Suprapubic skin (tissue), 4 donors: ENCODE measurements at places on chromosomes 3 and 15.
A peak's percentile ranks its signal among the peaks of the same experiment; 100 is the strongest.

DNA sequence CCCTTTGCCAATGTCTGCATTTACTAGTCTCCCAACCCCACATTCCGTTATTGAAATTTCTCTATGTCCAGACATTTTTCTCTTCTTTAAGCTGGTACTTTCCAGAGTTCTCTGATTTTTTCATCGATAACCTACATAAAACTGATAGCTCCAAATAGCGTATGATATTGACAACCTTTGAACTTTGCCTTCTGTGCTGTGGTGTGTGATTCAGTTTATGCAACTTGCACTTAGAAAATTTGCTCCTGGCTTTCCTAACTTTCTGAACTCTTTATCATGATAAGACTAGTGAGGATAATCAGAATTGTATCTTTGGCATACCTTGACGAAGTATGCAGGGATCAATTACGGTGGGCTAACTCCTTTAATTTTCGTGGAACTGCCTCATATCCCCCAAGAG is 1261.3 kb downstream of the SI start:
- no peak for DNase-seq
- no peaks in the 10 kb centered on the region for H3K4me1 ChIP-seq
- no peak overlapping the region for H3K27ac ChIP-seq
- H3K36me3 ChIP-seq, result no peaks in the 10 kb centered on the region
- no peaks in the 10 kb centered on the region for H3K27me3 ChIP-seq

DNA sequence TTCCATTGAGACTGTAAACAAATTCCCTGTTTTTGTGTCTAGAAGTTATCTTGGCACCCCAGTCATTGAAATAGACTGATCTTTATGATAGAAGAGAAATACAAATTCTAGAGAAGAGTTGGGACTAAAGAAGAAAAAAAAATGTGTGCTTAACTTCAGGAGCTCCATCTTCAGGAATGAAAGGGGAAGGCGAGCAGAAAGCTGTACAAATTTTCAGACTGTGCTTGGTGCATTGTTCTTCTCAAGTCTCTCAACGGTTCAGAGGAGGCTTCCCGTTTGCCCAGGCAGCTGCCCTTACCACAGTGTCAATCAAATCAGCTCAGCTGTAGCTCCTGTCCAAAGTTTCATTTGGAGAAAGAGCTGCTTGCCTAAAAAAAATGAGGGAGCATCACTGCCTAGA is 41.7 kb downstream of the OXSM start:
- peaks cover 9% of the 10 kb centered on the region for H3K4me1 ChIP-seq
- H3K36me3 ChIP-seq, result no peaks in the 10 kb centered on the region
- DNase-seq, result no peak

DNA sequence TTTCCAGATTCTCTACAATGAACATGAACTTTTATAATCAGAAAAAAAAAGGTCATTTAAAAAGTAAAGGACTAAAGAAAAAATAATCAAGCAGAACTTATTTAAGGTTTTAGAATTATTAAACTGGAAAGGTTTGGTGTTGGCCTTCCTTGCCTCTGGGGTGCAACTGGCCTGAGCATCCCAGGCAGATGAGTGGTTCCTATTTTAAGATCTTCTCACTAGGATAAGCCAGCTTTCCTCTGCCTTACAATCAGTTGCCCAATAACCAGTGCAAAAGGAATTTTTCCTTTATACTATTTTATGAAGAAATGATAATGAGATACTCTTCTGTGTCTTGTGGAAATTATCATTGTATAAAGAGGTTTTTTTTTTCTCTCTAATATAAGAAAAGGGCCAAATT is 56.6 kb downstream of the SEC22A start:
- H3K27me3 ChIP-seq, result no peaks in the 10 kb centered on the region
- H3K36me3 ChIP-seq, result peaks cover 6% of the 10 kb centered on the region
- no peak overlapping the region for H3K27ac ChIP-seq
- H3K4me1 ChIP-seq, result no peaks in the 10 kb centered on the region
- no peak for DNase-seq

GRCh38 chr3:16515885-16516420 is 2.5 kb upstream of the RFTN1 start:
- no peaks in the 10 kb centered on the region for H3K27me3 ChIP-seq
- no peak overlapping the region for H3K27ac ChIP-seq
- H3K4me1 ChIP-seq, result peaks cover 20% of the 10 kb centered on the region
- H3K4me3 ChIP-seq, result no peak overlapping the region

DNA sequence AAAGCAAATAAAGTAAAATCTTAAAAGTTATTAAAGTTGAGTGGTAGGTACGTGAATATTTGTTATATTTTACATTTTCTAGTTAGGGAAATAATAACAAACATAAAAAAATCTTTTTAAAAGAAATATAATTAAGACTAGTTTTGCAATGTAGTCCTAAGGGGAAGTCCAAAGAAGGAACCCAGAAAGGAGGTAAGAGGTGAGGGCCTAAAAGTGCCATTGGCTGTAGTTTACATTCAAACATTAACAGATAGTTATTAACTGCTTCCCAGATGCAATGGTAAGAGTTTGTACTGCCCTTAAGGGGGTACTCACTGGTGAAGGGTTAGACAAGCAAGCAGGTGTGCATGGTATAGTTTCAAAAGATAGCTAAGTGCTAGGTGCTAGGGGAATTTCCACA is 79.2 kb downstream of the B3GALNT1 start:
- H3K27me3 ChIP-seq, result no peaks in the 10 kb centered on the region
- no peak overlapping the region for H3K4me3 ChIP-seq
- H3K36me3 ChIP-seq, result no peaks in the 10 kb centered on the region
- H3K27ac ChIP-seq, result no peak overlapping the region
- no peak for DNase-seq
- no peaks in the 10 kb centered on the region for H3K4me1 ChIP-seq

DNA sequence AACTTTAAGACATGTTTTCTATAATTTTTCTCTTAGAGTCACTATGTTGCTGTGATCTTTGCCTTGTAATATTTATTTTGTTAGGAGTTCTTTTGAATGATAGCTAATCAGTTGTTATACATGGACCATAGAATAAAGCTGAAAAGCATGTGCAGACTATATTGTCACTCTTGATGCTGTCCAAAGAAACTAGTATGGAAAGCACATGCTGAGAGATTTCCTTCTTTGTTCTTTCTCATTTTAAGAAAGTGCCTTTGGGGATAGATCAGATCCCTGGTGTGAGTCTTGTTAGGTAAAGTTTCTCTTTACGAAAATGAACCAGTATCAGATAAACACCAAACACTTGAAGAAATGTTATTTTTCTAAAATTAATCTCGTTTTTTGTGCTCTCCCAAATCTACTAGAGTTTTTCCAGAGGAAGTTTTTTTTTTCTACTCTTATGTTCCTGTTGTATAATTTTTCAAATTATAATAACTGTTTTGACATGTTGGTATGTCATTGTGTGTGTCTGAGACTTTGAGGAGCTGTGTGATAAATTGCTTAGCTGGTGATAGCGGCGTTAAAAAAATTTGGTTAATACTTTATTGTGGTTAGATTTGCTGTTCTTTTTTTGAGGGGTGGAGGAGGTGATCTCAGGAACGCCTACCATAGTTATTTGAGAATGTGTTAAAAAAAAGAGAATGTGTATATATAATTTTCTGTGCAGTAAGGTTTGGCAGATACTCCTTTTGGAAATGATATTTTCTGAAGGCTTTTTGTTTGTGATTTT is 2.2 kb downstream of the PIAS1 start:
- H3K36me3 ChIP-seq, result no peaks in the 10 kb centered on the region
- no peaks in the 10 kb centered on the region for H3K27me3 ChIP-seq
- no peak overlapping the region for H3K27ac ChIP-seq

DNA sequence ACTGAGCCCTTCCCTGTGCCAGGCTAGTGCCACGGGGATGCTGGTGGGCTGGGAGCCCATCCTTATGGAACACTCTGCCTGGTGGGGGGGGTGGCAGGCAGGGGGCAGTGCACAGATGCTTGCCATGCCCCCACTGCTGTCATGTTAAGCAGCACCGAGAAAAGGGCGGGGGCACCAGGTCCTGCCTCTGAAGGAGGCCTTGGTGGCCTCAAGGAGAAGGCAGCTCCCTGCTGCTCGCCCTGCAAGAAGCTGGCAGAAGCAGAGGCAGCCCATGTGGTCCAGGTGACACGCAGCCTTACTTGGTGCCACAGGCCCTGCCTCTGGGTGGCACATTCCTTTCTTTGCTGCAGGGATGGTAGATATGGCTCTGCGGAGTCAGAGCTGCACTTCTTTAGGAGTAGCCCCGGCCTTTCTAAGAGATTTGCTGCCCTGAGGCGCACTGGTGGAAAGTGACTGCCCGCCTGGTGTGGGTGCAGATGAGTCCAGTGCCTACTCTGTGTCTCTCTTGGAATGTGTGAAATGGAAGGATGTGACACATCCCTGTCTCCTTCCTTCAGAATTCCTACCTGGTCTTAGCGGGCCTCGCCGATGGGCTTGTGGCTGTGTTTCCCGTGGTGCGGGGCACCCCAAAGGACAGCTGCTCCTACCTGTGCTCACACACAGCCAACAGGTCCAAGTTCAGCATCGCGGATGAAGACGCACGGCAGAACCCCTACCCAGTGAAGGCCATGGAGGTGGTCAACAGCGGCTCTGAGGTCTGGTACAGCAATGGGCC is 145.8 kb downstream of the LRRK1 start:
- peaks cover 2% of the 10 kb centered on the region for H3K4me1 ChIP-seq
- no peaks in the 10 kb centered on the region for H3K27me3 ChIP-seq
- peaks cover 74% of the 10 kb centered on the region for H3K36me3 ChIP-seq
- H3K4me3 ChIP-seq, result no peak overlapping the region
- no peak overlapping the region for H3K27ac ChIP-seq

DNA sequence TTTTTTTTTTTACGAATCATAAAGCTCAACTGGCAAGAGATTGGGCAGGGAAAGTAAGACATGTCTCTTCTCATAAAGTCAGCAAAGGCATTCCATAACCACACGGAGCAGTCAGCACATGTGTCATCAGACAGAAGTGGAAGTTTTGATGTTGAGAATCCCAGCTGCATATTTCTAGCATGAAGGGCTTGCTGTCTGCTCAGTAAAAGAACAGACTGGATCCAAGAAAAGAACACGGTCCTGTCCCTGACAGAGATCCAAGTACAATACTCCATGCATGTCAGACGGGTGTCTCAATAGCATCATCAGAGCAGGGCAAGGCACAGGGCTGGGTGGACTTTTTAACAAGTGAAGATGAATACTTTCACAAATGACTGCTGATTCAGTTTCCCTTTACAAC is 38.2 kb downstream of the ABI3BP start:
- peak; percentile 78 for DNase-seq
- H3K27me3 ChIP-seq, result no peaks in the 10 kb centered on the region
- peaks cover 9% of the 10 kb centered on the region for H3K4me1 ChIP-seq
- peak overlapping the region; percentile 71 for H3K27ac ChIP-seq

DNA sequence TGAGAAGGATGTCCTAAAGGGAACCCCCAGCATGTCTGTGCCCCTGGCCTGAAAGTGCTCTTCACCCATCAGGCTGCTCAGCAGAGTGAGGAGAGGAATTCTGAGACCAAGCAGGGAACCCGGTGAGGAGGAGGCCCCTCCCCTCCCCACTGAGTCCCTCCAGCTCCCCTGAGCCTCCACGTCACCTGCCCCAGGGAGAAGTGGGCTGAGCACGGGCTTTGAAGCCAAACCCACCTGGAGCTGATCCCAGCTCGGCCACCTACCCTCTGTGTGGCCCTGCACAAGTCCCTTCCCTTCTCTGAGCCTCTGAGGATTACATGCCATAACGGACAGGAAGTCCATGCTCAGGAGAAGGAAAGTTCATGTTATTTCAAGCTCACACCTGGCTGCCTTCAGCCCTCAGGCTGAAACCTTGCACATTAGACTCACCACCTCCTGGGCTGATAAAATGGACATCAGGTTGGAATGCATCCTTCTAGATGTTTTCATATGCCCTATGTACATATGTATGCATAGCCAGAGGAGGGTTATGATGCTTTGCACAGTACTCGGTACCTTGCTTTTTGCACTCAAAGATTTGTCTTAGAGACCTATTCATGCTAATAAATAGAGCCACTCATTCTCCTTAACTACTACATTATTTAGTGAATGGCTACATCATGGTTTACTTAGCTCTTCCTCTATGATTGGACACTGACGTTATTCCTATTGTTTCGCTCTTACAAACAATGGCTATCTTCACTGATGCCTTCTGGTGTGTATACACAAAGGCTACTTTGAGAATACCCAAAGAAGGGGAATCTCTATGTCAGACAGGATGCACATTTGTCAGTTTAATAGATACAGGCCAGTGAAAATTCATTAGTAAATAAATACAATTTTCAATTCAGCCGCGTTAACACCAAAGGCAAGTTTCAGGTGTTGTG is 31.6 kb upstream of the GATA2 start:
- no peak overlapping the region for H3K4me3 ChIP-seq
- no peaks in the 10 kb centered on the region for H3K4me1 ChIP-seq
- H3K27ac ChIP-seq, result no peak overlapping the region
- H3K36me3 ChIP-seq, result no peaks in the 10 kb centered on the region
- DNase-seq, result no peak
- H3K27me3 ChIP-seq, result peaks cover 42% of the 10 kb centered on the region

DNA sequence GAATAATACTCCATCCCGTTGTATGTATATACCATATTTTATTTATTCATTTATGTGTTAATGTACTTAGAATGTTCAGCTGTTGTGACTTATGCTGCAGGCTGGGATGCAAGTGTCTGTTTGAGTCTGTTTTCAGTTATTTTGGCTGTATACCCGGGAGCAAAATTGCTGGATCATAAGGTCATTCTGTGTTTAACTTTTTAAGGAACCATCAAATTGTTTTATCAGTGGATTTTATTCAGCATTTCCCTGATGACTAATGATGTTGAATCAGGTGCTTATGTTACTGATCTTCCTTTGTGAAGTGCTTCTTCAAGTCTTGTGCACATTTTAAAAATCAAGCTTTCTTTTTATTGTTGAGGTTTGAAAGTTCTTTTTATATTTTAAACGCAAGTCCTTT is 118.1 kb downstream of the SLC25A26 start:
- H3K27ac ChIP-seq, result no peak overlapping the region
- peaks cover 6% of the 10 kb centered on the region for H3K4me1 ChIP-seq
- no peak overlapping the region for H3K4me3 ChIP-seq
- DNase-seq, result no peak

DNA sequence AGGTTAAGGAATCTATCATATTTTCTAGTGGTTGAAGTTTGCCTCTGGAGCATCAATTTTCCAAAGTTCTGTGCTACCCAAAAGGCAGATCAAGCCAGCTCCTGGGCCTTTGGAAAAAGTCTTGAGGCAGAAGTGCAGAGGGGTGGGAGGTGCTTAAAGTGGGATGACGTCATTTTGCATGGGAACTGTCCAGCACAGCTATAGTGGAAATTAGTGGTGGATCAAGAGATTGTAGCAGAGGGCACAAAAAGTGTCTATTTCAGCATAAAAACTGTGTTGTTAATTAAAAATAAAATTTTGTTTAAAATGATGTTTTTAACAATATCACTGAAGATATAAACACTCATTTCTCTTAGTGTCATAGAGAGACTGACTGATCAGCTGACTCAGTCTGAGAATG is 221.9 kb downstream of the LRRN1 start:
- no peak overlapping the region for H3K27ac ChIP-seq
- no peaks in the 10 kb centered on the region for H3K4me1 ChIP-seq
- H3K4me3 ChIP-seq, result no peak overlapping the region
- no peaks in the 10 kb centered on the region for H3K27me3 ChIP-seq

- no peaks in the 10 kb centered on the region for H3K27me3 ChIP-seq
- DNase-seq, result no peak
- no peak overlapping the region for H3K4me3 ChIP-seq
- H3K4me1 ChIP-seq, result peaks cover 10% of the 10 kb centered on the region
Measured at GRCh38 chr3:189567322-189567721, 63.9 kb upstream of the TP63 start.

GRCh38 chr15:99538261-99538660 is 27.5 kb upstream of the MEF2A start:
- no peaks in the 10 kb centered on the region for H3K27me3 ChIP-seq
- H3K4me1 ChIP-seq, result peaks cover 19% of the 10 kb centered on the region
- no peak overlapping the region for H3K27ac ChIP-seq
- no peaks in the 10 kb centered on the region for H3K36me3 ChIP-seq

- H3K27ac ChIP-seq, result no peak overlapping the region
- H3K27me3 ChIP-seq, result no peaks in the 10 kb centered on the region
Measured at GRCh38 chr3:119330858-119331257, 36.7 kb downstream of the ARHGAP31 start.
